Stimulated activated CD4-positive, alpha-beta T cell treated with anti-CD3 and anti-CD28 coated beads, Interleukin-15, amount 100 ng/mL, for 1 hour (primary cell): ENCODE measurements at places on chromosomes 1 and 21.

DNA sequence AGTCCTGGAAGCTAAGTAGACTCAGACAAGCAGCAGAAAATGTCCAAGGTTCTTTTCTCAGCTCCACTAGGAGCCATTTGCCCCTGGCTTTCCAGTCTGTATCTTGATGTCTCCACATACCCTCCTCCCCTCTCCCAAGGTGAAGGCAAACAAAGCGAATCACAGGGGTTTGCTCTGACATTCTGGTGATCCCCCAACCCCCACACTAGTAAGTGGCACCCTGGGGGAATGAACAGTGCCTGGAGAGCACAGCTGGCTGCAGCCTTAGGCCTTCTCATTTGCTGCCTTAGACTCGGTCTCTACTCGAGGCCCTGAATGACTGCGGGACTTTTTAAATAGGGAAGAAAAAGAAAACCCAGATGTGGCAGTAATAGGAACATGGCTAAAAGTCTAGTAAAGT, 15.3 kb downstream of the ERI3 start:
- DNase-seq: no peak

DNA sequence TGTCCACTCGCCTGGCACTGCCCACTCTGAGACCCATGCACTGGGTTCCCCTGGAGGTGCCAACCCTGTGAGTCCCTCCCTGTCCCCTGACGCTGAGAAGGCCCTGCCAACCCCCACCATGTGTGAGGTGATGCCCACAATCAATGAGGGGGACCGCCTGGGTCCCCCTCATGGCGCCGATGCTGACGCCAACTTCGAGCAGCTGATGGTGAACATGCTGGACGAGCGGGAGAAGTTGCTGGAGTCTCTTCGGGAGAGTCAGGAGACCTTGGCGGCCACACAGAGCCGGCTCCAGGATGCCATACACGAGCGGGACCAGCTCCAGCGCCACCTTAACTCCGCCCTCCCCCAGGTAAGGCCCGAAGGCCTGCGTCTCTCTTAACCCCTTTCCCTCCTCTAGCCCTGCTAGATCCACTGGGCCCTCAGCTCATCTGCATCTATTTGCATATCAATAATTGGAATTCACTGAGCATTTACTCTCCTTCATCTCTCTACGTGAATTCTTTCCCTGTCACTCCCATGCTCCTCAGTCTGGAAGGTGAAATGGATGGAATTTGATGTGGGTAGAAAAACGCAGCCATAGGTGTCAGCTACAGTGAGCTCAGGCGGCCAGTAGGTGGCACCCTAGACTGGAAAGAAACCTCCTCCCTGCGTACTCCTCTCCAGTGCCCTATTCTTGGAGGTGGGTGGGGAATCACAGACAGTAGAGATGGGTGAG, 12.8 kb downstream of the PPFIA4 start:
- DNase-seq: peak; percentile 47

DNA sequence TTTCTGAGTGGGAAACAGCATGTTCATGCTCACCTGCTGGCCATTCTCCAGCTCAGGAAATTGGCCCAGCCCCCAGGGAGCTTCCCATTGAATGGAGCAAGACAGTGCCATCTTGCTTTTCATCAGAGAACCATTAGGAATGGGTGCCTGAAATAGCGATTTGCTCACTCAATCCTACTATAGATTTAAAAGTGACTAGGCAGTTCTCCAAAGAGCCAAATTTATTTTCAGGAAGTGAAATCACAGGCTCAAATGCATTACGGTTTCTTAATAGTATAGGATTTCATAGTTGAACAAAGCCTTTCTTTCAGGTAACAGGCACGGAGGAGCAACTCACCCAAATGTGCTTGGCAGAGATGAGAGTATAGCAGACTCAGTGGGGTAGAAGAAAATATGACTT, 272.1 kb downstream of the GRIK1 start:
- DNase-seq: no peak

DNA sequence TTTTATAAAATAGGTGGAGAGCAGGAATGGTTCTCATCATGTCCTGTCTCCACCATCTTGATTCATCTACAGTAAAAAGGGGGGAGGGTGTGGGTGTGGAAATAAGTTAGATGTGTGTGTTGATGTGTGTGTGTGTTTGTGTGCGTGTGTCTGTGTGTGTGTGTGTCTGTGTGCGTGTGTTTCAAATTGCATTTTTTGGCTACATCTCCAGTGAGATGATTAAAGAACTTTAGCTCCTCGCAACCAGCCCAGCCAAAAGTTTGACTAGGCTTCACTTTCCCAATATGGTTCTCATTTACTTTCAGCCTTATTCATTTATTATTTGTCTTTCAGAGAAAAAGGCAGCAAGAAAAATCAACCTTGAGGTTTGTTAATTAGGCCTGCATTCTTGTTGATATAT, 14.7 kb upstream of the HAO2 start:
- DNase-seq: no peak
